ENCODE measurements at places on chromosomes 3 and 15.

GRCh38 chr3:42507252-42507651 is 4.8 kb downstream of the VIPR1 start:
- no peak for DNase-seq

DNA sequence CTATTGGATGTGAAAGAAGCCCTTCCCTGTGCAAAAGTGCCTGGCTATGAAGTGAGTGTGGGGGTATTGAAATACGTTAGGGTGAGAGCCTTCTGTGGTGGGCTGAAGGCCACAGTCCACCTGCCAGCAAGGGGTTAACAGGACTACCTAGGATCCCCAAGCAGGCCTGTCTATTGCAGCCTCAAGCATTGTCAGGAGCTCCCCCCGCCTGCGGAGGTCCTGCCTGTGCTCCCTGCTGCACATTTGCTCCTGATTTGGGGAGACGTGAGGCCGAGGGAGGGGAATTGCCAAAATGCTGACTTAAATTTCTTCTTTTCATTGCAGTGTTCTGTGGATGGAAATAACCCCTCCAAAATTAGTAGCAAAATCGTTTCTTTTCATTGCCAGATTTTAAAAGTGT is 56.2 kb downstream of the GABRG3 start:
- no peak for DNase-seq

DNA sequence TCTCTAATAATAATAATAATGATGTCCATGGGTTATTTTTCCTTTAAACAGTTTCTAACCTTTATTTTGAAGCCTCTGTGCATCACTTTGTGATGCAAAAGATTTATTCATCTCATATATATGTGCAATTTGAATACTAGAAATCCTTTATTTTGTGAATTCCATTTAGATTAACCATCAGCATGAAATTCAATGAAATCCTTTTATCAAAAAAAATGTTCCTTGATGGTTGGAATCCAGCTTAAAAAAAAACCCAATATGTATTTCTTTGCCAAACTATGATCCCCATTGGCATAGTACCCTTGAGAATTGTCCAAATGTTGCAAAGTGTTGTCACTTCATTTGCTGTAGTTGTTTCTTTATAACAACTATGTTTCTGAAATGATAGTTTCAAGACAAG is 7.4 kb downstream of the TBC1D23 start:
- no peak for DNase-seq

- no peak for DNase-seq
These were observed 8.4 kb downstream of the MED12L start for GRCh38 chr3:151093905-151094304.

DNA sequence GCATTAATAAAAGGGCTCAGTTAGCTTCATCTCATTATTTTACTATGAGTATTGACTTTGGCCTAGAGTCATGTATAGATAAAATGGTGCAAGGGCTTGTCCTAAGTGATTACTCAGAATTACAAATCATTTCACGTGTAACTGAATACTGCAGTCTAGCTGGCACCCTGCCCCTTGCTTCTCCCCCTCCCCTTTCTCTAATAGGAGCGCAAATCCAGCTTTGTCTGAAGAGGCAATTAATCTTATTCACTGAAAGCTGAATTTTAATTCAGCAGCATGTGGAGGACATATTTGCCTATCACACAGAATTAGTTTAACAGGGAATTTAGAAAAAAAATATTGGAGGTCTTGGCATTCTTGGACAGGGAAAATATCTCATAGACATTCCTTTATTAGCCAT is 412.1 kb upstream of the DPH6 start:
- DNase-seq, result no peak

DNA sequence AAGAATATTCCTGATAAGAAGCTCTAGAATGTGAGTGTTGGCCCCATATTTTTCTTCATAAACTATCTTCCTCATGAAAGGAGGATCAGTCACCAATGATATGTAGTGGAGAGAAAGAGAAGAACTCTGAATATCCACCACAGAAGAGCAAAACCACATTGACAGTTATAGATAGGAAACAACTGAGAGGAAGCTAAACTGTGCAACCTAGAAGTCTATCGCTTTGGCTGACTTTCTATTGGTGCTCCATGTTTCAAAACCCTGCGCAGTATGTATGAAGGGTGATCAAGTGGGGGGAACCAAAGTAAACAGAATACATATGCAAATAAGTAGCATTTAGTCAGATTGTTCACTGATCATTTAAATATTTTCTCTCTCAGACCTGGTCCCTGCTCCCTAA is 41.0 kb upstream of the ZNF280D start:
- DNase-seq, result no peak

- DNase-seq, result no peak
These were observed 35.9 kb downstream of the VGLL4 start for GRCh38 chr3:11607816-11608215.

DNA sequence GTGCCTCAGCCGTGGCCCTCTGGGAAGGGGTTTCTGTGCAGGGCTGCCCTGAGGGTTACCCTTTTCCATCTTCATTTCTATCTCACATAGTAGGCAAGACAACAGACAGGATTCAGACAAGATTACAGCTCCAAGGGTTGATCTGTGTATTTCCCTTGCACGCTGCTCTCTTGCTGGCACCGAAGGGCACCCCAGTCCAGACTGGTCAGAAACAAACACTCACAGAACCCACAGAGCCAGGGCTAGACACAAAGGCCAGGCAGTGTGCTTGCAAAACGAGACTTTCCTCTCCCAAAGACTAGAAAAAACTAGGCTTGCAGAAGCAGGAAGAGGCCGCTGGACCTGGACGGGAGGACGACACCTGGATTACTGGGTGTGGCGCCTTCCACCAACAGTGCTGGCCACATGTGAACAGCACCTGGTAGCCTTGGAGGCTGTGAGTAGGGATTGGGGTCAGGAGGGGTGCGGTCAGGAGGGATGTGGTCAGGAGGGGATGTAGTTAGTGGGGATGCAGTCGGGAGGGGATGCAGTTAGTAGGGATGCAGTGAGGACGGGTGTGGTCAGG is 96.8 kb downstream of the BDH1 start:
- no peak for DNase-seq

DNA sequence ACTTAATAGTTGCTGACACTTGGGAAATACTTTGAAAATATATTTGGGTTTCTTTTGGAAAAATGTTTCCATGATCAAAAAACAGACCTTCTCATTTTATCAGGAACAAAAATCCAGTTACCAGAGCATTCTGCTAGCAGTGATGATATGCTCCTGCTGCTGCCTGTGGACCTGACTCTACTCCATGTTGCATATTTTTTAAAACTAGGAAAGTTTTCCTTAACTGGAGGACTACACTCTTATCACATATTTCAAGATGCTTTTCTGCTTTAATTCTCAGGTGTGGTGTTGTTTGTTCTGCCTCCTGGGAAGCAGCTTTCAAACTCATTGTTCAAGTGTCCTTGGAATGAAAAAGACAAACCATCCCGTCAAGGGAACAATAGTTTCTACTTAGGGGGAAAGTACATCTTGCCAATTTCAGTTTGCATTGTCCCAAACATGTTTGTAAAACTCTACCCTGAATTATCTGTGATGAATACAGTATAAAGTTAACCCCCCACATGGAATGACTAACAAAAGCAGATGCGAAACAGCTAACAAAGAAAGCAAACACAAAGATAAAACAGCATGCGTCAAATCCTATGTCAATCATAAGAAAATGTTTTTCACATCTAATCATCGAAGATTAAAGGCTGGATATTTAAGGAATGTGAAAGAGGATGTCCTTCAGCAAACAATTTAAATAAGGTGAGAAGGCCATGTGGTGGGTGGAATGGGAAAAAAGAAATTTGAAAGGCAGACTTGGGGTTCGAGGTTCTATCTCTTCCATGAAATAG is 40.1 kb upstream of the PSMD6 start:
- DNase-seq, result no peak

GRCh38 chr3:189813647-189814240 is 182.6 kb downstream of the TP63 start:
- no peak for DNase-seq

DNA sequence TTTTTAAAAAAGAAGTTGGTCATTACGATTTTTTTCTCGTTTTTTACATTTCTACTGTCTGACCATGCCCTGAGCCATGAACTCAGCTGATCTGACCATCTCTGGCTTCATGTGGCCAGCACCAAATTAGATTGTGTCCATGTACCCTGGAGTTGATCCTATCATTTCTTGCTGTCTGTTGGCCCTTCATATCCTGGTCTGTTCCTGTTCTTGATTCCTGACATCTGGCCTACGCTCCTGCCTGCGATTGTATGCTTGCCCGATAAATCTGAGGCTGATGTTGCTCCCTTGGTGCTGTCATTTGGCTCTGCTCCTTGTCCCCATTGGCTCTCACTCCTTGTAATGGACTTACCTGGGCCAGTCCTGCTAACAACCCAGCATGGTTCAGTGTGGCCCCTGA is 89.8 kb upstream of the IGSF10 start:
- DNase-seq, result no peak

- no peak for DNase-seq
These were observed at the start of gene SLC2A2 for GRCh38 chr3:171026597-171027293. Gene SLC2A2, minus strand, starts transcription at chr3:171026720. Its CDS starts 50 bp downstream, at chr3:171026670.

GRCh38 chr15:100687582-100688141 is 85.3 kb downstream of the ASB7 start:
- no peak for DNase-seq

GRCh38 chr3:183697123-183697609 is 431 bp upstream of the YEATS2 start:
- DNase-seq, result no peak

- DNase-seq, result no peak
These were observed 78.4 kb upstream of the PRR23E start for GRCh38 chr3:127114337-127115070.

DNA sequence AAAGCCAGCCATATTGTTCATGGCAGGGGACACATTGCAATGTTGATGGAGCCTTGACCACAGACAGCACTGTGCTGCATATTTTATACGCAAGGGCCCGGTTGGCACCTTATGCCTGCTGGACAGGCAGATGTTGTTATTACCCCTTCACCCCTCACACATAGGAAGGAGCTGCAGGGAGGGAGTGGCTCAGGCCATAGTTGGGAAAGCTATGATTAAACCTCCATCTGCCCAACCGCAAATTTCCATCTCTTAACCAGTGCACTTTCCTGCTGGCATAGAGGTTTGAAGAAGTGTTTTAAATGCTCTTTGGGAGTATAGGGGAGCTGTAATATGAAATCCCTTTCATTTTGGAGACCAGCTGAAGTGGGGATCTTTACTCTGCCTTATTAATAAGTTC is 224.7 kb downstream of the CACNA2D3 start:
- DNase-seq, result no peak

DNA sequence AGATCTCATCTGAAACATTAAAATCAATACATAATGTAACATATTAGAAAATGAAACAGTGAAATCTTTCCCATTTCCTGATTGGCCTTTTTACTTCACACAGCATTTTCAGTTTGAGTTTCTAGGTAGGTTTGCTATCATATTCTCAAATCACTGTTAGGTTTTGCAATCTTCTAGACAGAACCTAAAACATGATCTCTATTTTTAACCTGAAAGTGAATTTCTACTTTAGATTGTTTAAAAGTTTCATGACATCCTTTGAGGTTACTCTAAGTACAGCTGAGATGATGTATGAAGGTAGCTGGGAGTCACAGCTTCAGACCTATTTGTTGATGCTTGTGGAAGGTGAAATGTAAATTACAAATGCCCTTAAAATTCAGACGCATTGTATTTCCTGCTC is 118.4 kb upstream of the GPR149 start:
- no peak for DNase-seq

DNA sequence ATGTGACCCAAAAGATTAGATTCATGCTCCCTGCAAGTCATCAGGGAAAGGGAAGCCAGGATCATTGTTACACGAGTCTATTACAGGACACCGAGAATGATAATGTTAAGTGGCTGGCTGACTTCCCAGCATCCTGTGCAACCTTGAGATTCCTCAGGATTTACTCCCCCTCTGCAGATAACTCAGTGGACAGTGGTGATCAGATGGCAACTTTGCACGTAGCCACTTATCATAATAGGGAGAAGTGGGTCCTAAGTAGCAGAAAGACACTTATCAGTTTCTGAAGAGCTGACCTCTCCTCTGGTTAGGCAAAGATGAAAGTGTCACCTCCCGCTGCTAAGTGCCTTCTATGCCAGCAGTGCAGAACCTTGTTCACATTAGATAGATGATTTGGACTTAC is 6.7 kb upstream of the TMPRSS7 start:
- DNase-seq, result no peak

DNA sequence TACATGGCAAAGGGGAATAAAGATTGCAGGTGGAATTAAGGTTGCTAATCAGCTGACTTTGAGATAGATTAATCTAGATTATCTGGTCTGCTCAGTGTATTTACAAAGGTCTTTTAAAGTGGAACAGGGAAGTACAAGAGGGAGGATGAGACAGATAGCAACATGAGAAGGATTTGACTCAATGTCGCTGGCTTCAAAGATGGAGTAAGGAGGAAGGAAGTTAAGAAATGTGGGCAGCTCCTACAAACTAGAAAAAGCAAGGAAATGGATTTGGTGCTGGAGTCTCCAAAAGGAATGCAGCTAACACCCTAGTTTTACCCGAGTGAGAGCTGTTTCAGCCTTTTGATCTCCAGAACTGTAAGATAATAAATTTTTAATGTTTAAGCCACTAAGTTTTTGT is 180.7 kb upstream of the TTC14 start:
- no peak for DNase-seq

- DNase-seq, result no peak
These were observed 1.7 kb upstream of the TGM5 start for GRCh38 chr15:43268111-43269105.

DNA sequence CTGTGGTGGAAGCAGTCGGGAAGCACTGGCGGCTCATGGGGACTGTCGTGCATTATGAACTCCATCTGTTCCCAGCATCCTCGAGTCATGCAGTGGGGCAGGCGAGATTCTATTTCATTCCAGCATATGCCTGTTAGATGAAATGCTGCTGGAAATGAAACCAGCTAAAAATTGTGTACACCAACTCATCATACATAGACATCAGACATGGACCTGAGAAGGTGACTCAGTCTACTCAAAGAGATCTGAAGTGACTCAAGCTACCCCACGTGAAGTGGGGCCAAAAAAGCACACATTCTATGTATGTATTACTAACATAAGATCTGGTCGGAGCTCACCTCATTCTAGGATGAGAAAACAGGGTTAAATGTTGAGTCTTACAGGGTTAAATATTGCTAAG is 47.5 kb upstream of the FAM98B start:
- DNase-seq, result no peak

DNA sequence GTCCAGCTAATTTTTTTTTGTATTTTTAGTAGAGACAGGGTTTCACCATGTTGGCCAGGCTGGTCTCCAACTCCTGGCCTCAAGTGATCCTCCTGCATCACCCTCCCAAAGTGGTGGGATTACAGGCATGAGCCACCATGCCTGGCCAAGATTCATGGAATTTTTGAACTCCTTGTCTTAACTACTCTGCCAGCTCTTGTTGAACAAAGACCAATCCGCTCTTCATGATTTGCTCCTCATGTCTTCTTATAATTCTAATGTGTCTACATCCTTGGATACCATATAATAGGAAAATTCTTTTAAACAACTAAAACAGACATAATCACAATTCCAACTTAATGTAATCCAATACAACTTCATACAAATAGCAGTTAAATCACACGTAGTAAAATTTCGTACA is 21.3 kb downstream of the UBA5 start:
- no peak for DNase-seq

DNA sequence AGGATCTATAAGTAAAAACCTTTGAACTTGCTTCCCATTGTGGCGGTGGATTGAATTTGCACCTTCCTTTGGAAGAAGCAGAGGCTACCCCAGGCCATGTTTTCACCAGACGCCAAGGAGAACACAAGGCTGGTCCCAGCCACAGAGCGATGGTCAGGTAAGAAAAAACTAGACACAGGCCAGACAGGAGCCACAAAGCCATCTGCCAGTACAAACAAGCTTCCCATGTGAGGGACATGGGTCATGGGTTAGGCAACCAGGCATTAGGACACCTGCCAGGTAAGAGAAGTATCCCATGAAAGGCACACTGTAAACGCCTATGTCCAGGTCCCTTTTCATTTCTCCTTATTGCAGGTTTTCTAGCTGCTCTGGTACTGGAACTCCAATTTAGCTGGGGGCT is 190.2 kb downstream of the KLF13 start:
- DNase-seq, result no peak
